ENCODE measurements at places on chromosomes 3 and 15.

- DNase-seq, result no peak
Observed at GRCh38 chr3:124650798-124651197, 79.5 kb upstream of the UMPS start.

- DNase-seq, result no peak
Observed at GRCh38 chr3:73572368-73572767, 52.4 kb downstream of the PDZRN3 start.

GRCh38 chr3:195219351-195220230, 51.4 kb downstream of the XXYLT1 start:
- DNase-seq, result no peak

DNA sequence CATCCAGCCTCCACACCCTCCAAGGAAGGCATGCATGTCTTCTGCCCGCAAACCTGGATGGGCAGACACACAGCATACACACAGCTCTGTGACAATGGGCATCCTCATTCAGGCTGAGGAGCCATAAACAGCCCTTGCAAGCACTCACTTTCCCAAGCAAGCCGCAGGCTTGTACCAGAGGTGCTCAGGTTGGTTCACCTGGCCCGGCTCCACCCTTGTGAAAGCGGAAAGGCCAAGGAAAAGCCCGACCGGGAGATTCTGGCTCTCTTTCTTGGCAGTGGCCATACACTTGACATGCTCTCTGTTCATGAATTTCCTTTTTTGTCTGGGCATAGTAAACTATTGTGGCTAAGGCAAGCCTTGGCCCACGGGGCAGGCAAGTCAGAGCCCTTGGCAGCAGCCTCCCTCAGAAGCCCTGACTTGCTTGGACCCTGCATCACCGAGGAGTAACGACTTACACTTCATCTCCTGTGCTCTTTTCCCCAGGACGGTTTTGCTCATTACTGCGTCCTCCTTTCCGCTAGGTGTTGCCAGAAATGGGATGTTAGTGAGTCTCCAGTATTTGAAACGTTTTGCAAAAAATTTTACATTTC, 74.6 kb upstream of the BNC1 start:
- DNase-seq, result no peak

GRCh38 chr3:75237053-75237452, 427.1 kb upstream of the FRG2C start:
- DNase-seq, result no peak

DNA sequence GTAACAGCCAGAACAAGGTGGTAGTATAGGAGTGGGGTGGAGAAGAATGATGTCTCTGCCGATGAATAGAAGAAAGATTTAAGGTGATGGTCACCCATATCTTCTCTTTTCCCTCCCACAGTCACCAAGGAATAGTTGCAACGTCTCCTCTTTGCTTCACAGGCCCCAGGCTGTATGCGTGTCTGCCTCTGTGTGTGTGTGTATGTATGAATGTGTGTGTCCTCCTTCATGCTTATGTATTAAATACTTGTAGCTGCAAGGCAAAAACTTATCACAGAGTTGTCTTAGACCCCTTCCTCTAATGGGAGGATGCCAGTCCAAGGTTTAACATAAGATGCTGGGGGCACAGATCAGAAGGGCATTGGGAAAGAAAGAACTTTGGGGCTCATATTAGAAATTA, 19.1 kb upstream of the BNC1 start:
- no peak for DNase-seq

- DNase-seq, result no peak
Observed at GRCh38 chr3:176870451-176870850, 326.8 kb downstream of the TBL1XR1 start.

GRCh38 chr15:92971713-92972112, 71.6 kb downstream of the CHD2 start:
- DNase-seq, result no peak

All from mesenteric fat pad (tissue), 1 donor.